ENCODE measurements at places on chromosomes 2 and 18. TPM values are rescaled to one million over a fixed set of nuclear protein-coding genes. Genes with fewer than 3 reads are reported as not detected.

Gene HOXD9
- 0.17 TPM for total RNA-seq

Gene DCC
- total RNA-seq, result 2.5 TPM

Gene CYP27A1
- total RNA-seq, result 19.1 TPM

Gene KYNU
- 1.2 TPM for total RNA-seq

Gene IL1F10
- total RNA-seq, result not detected

Gene FAM161A
- 1.3 TPM for total RNA-seq

Gene ZSWIM2
- not detected for total RNA-seq

Gene LHCGR
- total RNA-seq, result not detected

Gene CDH19
- total RNA-seq, result not detected

Gene CNDP1
- total RNA-seq, result not detected

Gene TLX2
- 0.58 TPM for total RNA-seq

Gene CYP1B1
- total RNA-seq, result 184 TPM

Gene NAB1
- 33.7 TPM for total RNA-seq

Gene HTRA2
- 38.1 TPM for total RNA-seq

Gene KCNJ3
- not detected for total RNA-seq

Gene DNAJC5G
- total RNA-seq, result not detected

Gene C2orf80
- not detected for total RNA-seq

Gene CFC1B
- not detected for total RNA-seq
